ENCODE measurements at places on chromosomes 7 and 10.

- no peak for DNase-seq
Observed at GRCh38 chr10:127161482-127161881, 34.9 kb downstream of the INSYN2A start.

DNA sequence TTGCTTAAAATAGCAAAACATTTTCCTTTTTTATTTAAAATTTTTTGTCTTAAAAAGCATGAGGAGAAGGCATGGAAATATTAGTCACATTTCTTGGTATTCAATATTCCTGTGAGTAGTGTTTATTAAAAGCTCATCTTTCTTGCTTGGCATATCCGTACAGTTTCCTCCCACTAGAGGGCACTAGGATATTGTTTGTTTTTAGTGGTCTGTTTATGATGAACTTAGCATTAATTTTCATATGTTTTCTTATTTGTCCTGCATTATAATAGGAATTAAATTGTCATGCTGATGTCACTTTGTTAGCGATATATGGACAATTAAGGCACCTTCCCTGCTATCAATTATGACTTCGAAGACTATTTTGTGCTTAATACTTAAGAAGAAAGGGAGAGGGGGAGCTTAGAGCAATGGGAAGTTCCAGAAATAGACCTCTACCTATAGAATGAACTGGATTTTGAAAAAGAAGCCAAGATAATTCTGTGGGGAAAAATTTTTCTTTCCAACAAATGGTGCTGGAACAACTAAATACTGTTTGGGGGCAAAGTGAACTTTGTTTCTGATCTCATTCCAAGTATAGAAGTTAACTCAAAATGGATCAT, 91.0 kb upstream of the STRIP2 start:
- peak; percentile 34 for DNase-seq

- DNase-seq: no peak
Observed at GRCh38 chr7:51027935-51028830, 245.5 kb upstream of the GRB10 start.

DNA sequence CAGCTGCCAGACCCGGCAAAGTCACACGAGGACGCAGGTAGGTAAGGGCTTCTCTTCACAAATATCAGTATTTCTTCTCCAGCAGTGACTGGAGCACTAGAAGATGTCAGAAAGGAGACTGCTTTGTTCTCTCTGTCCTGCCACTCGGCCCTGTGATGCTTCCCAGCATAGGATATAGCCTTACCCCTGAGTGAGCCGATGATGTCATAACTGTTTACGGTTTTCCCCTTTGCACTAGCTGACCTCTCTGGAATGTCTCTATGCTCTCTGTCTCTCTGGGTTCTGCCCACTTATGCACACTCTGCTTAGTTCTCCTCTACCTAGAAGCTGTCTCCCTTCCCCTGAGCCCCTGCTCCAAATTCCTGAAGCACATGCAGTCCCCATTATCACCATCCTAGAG, 167.5 kb upstream of the PODXL start:
- peak; percentile 54 for DNase-seq

DNA sequence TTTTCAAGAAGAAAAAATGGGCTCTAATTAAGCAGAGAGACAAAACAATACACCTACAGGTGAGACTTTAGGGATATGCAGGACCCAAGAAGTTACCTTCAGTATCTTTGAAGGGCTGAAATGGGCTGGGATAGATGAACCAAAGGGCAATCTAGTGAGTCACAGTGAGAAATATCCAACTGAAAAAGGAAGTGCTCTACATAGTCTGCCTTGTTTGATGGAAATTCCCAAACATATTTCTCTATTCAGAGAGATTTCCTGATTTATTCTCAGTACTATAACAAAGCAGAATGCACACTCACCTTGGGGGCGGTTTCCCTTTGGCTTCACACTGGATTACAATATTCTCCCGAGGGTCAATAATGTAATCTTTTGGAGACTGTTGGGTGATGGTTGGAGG, 104.1 kb upstream of the LAMB4 start:
- peak; percentile 27 for DNase-seq

GRCh38 chr7:111174510-111174909, 83.6 kb downstream of the LRRN3 start:
- DNase-seq: no peak

- no peak for DNase-seq
Observed at GRCh38 chr7:81845744-81846241, 75.9 kb upstream of the HGF start.

GRCh38 chr7:77330169-77330882, 85.8 kb downstream of the GSAP start:
- peak; percentile 85 for DNase-seq

DNA sequence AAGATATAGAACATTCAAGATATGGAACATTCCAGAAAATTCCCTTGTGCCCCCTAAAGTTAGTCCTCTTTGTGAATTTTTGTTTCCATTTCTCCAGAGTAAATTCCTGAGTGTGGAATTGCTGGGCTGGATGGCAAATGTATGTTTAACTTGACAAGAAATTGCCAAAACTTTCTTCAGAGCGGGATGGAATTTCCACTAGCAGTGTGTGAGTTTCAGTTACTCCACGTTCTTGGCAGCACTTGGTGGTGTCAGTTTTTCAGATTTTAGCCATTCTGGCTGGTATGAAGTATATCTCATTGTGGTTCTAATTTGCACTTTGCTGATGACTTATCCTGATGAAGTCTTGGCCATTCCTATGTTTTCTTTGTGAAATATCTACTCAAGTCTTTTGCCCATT, 71.2 kb downstream of the MGMT start:
- DNase-seq: no peak

DNA sequence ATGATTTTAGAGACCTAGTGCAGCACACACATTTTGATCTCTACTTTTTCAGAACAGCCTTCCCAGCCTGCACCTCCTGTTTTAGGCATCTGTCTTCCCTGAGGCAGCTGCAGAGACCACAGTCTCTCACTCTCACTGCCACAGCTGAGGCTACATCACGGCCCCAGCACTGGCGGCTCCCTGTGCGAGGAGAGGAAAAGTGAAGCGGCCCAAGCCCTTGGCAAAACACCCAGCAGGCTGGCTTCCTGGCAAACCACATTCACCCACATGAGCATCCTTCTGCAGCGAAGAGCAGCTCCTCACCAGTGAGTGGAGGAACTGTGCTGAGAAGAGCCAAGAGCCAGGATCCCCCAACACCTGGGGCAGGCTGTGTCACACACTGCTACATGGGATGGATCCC, 14.0 kb downstream of the HUS1 start:
- DNase-seq: no peak

DNA sequence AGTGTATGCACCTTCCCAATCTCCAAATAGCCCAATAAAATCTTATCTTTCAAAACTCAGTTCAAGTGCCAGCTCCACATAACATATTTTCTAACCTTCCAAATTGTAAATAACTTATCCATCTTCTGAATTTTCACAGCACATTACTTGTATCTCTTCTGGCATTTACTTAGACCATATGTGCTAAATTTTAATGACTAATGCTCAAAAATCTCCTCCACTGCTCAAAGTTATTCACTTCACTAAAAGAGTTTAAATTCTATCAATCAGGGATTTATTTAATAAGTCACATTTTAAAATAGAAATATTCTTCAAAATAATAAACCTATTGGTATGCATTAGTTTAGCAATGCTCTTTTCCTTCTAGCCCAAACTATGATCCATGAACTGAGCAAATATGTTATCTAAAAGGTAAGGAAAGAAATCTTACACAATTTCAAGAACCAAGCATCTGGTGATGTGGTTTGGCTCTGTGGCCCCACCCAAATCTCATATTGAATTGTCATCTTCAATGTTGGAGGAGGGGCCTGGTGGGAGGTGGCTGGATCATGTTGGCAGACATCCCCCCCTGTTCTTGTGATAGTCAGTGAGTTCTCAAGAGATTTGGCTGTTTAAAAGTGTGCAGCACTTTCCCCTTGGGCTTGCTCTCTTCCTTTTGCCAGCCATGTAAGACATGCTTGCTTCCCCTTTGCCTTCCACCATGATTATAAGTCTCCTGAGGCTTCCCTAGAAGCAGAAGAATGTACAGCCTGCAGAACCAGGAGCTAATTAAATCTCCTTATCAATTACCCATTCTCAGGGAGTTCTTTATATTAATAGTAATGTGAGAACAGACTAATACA, 28.1 kb upstream of the GPR22 start:
- DNase-seq: no peak

DNA sequence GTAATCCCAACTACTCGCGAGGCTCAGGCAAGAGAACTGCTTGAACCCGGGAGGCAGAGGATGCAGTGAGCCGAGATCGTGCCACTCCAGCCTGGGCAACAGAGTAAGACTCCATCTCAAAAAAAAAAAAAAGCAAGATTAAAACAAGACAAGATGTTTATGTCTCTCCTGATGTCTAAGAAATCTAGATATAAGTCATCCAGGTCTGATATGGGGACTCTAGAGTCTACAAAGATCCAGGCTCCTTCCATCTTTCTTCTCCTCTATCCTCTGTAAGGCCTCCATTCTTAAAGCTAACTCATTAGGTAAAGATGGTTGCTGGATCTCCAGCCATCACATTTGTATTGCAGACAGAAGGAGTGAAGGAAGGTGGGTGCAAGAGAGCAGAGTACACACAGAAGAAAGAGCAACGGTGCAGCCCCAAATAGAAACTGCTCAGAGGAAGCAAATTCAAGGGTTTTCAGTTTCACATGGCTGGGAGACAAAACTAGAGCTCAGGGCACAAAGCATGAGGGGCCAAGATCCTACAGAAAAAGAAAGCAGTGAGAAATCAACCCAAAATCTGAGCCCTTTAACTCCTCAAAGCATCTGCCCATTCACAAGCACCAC, 57.6 kb downstream of the USP6NL start:
- DNase-seq: no peak

DNA sequence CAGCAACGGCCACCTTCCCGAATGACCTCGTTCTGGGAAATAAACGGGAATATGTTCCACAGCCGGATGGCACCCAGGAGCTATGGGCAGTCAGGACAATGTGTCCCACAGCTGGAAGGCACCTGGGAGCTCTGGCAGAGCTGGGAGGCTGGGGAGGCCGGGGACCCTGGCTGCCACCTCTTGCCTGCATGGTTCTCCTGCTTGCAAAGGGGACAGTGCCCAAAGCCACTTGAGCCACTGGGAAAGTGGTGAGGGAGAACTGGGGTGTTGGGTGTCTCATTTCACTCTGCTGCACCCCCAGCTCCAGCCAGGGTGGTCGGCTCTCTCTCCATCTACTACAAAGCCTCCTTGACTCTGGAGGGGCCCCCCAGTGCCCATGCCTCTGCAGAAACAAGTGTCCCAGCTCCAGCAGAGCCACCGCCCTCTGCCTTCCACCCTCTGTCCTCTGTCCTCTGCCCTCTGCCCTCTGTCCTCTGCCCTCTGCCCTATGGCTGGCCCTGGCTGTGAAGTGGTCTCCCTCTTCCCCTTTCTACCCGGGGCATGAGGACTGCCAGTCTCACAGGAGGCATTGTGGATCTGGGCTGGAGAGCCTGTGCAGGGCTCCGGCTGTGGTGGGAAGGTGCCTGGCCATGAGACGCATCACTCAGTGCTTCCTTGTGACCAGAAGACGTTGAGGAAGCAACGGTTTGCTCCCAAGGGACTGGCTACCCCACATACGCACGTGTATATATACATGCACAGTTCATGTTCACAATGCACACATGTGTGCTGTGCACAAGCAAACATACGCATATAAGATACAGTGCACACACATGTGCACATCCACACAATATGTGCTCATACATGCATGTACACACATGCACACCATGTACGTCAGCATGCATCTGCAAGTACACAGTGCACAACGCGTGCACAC, 21.5 kb upstream of the INPP5A start:
- no peak for DNase-seq

DNA sequence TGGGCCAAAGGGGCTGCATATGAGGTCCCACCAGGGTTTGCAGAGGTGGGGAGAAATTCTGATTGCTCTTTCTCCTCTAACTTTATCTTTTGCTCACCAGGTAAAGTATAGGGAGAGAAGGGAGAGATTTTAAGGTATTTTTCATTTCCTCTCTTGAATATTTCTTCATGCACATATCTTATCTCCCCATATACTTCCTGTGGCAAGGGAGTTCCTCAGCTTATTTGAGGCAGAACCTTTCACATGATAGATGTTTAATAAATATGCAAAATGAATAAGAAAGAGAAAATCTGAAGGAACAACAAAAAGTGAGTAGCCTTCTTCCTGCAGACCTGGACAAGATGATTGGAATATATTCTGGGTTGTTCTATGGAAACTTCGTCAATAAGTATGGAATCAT, 67.4 kb upstream of the PDCD4 start:
- no peak for DNase-seq

GRCh38 chr10:132806110-132806509, 20.2 kb upstream of the NKX6-2 start:
- no peak for DNase-seq

- no peak for DNase-seq
Observed at GRCh38 chr7:50537417-50537816, 27.8 kb downstream of the DDC start.

DNA sequence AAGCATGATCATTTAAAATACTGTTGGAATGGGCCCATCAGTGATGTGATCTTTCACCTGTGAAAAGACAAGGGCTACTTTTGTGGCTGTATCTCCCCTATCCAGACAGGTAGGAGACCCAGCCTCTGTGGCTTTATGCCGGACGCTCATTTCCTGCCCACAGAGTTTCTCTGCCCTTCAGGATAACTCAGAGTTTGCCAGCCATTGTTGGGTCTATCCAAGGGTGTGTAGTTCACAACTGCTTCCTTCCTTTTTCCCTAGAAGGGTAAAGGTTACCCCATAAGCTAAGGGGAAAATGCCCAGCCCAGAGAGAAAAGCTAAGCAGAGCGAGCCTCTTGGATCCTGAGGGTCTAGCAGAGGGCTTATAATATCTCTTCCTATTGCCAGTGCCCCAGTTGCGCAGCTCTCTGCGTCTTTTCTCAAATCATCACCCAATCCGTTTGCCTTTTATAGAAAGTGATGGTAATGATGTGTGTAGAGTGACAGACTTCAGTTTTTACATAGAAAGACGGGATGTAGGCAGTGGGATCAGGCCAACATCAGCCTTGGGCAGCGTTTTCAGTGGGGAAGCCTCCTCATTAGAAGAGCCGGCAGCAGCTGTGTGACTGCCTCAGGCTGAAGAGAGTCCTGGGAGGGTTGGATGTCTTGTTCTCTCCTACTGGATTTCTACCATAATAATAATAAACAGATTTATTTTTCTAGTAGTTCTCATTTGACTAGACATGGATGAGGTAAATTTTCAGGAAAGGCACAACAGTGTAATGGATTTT, 80.5 kb downstream of the MET start:
- no peak for DNase-seq

- peak; percentile 51 for DNase-seq
Observed at GRCh38 chr10:110387983-110388686, 83.4 kb upstream of the SMNDC1 start.

DNA sequence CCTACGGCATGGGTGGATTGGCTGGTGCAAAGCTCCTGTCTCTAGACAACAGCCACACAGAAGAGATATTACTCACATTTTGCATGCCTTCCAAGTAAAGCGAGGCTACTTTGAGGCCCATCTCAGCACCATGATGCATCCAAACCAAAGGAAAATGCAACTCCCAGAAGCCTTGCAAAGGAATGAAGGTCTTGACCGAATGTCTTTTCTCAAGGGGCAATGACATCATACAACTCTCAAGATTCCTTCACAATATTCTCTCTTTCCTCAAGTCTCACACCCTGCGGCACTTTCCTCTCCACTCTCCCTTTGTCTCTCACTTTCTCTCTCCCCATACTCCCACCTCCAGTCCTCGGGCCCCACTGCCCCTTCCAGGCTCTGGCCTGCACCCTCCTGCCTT, 44.8 kb upstream of the CPXM2 start:
- no peak for DNase-seq

GRCh38 chr10:113047151-113047550, 97.1 kb downstream of the TCF7L2 start:
- no peak for DNase-seq

GRCh38 chr7:95929710-95930280, 157.4 kb downstream of the DYNC1I1 start:
- DNase-seq: no peak

All from A172 (cell line).